ENCODE measurements at places on chromosomes 12 and 14.

GRCh38 chr14:104686624-104687517, 2.5 kb upstream of the INF2 start:
- no peak for DNase-seq

GRCh38 chr12:57694459-57695019, 607 bp downstream of the OS9 start:
- peak; percentile 67 for DNase-seq

- no peak for DNase-seq
Observed at GRCh38 chr12:10736463-10736862, 13.3 kb upstream of the YBX3 start.

GRCh38 chr14:45114327-45114726, 20.0 kb downstream of the FKBP3 start:
- DNase-seq: no peak

DNA sequence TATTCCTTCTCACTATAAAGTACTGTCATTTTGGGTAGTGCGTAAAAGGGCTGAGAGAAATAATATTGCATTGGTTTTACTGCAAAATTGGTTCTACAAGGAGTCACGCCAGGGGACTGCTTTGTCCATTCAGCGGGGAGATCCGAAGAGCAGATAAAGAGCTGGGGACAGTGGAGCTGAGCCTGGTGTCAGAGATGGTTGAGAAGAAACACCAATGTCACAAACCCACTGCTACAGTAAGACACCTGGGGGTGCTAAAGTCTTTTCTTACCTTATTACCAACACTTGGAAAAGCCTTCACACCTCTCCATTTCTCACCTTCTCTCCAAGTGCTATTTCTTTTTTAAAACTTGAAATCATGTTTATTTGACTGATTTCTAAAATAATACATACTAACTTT, 14.1 kb downstream of the IL31 start:
- peak; percentile 38 for DNase-seq

- no peak for DNase-seq
Observed at GRCh38 chr12:124175704-124176103, 119.2 kb upstream of the RFLNA start.
